HAP-1 (cell line): ENCODE measurements at places on chromosomes 3 and 15.

DNA sequence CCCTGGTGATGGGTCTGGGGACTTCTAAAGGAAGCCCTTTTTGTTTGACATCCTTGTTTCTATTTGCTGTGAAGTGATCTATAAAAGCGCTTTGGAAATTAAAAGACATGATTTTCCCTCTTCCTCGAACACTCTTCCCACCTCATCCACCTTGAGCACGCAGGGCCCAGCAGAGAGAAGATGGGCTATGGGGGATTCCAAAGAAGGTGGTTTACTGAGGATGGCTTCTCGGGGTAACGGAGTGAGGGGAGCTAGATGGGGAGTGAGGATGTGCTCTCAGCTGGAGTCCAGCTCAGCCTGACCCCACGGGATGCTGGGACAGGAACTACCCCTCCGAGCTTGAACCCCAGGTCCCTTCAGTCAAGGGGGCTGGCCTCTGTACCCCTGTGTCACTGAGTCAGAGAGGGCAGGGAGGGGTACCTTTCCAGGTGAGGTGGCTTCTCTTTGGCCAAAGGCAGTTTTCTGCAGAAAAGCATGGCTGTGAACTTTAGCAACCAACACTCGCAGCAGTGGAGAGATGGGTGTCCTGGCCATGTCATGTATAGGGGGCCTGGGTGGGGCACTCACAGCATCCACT lies 180.7 kb upstream of the SMAD3 start:
- no peak for DNase-seq

DNA sequence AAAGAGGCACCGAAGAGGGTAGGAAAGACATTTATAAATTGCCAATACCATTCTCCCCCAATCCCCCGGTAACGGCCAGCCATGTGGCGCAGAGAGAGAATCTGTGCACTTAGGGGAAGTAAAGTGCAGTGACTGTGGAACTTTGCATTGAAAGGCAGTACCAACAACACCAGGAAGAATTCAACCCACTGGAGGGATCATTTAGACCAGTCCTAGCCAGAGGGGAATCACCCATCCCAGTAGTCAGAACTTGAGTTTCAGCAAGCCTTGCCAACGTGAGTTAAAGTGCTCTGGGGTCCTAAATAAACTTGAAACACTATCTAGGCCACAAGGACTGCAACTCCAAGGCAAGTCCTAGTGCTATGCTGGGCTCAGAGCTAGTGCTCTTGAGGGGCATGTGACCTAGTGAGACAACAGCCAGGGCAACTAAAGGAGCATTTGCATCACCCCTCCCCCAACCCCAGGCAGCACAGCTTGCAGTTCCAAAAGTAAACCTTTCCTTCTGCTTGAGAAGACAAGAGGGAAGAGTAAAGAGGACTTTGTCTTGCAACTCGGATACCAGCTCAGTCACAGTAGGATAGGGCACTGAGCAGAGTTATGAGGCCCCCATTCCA lies 15.0 kb downstream of the CEP70 start:
- no peak for DNase-seq

GRCh38 chr3:72625602-72626337 lies 222.5 kb downstream of the SHQ1 start:
- DNase-seq, result no peak

- DNase-seq, result no peak
Observed at GRCh38 chr3:106345353-106346027, 476.7 kb upstream of the CBLB start.

GRCh38 chr3:65576966-65577365 lies 461.8 kb downstream of the MAGI1 start:
- no peak for DNase-seq

DNA sequence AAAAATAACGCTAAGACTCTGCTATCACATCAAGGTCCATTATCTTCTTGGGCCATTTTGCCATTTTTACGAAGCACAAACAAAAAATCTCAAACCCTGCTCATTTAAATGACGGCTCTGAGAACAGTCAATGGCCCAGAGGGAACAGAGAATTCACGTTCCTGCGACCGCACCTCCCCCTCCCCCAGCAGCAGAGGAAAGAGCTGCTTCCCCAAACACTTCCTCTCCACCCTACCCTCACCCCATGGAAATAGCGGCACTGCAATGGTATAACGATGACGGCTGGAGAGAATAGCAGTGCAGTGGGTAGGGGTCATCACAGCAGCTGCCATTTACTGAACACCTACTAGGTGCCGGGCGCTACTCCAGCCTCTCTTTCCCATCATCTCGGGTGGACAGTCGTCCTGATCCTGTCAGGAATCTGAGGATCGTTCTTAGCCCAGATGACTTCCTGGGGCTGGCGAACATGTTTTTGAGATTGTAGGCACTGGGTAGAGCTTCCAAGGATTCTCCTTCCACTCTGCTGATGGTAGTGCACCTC lies 113.3 kb downstream of the IQSEC1 start:
- peak; percentile 78 for DNase-seq

GRCh38 chr3:72465853-72466252 lies 382.4 kb downstream of the SHQ1 start:
- DNase-seq, result no peak

GRCh38 chr3:140092848-140093536 lies 158.0 kb downstream of the CLSTN2 start:
- peak; percentile 12 for DNase-seq

- no peak for DNase-seq
Observed at GRCh38 chr15:82292271-82292670, 29.7 kb downstream of the SAXO2 start.

DNA sequence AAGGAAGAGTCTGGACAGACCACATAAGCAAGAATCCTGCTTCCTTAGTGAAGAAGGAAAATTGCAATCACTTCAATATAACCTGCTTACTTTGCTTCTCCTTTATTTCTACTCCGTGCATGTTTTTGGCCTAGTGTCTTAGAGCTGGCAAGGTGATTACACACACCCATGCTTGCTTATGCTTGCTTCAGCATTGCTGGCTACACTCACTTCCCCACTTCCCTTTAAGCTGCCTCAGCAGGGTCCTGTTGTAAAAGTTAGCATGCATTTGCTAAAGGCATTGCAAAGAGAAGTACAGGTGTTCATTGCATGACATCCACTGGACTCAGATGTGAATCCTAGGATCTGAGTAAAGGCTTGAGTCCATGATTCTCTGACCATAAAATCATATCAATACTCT lies 47.5 kb upstream of the STT3B start:
- DNase-seq, result no peak

DNA sequence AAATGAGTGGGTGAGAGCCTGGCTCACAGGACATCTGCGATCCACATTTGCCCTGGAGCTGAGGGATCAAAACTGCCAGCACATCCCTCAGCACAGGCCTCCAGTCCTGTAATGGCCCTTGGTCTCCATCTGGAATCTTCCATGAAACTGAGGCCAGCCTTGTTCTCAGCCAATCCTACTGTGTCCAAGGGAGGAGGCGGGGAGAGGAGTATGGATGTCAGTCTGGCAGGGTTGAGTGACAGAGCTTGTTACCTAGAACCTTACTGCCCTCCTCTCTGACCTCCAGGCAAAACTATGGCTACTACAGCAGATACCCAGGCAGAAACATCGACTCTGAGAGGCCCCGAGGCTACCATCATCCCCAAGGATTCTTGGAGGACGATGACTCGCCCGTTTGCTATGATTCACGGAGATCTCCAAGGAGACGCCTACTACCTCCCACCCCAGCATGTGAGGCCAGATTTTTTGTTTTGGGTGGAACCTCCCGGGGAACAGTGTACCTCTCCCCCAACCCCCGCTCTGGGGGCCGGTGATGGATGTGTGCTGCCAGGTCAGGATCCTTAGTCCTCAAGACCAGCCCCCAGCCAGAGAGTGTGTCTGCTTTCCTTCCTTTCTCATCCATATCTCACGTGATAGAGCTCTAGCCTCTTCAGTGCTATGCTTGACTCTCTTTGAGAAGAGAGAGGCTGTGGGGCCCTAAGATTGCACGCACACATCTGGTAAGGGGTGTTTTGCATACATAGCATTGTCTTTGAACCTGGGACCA lies 41.3 kb downstream of the CHDH start:
- DNase-seq, result no peak

DNA sequence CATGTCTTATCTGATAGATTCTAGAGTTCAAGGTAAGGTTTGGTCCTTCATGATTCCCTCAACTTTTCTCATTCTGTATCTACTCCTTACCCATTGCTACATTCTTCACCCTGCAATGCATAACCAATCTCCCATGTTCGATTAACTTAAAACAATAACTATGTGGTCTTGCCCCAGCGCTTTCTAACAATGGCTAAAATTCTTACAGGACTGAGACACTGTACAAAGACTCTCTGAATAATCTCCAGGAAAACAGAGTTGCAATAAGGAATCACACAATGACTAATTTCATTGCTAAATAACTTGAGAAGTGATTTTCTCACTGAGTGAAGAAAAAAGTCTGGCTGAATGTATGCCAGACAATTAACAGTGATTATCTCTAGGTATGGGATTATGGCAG lies 69.6 kb upstream of the FAM174B start:
- DNase-seq, result peak; percentile 72

GRCh38 chr3:197600796-197601565 lies 45.2 kb upstream of the BDH1 start:
- no peak for DNase-seq

DNA sequence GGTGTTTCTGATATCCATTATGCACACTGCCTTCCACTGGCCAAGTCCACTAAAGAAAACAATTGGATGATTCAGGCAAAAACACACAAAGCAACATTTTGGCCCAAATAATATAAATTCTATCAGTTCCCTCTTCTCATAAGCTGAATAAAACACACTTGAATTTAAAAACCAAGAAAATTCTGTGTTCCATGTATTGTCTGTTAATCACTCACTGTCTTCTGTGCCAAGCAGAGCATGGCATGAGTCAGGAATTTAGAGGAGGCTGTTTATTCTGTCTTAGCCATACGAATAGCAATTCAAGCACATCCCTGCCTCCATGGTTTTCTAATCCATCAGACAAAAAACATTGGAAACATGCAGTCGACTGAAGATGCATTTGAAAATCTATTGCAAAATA lies 215.6 kb upstream of the UMPS start:
- no peak for DNase-seq

GRCh38 chr15:58213587-58214338 lies 75.6 kb downstream of the AQP9 start:
- DNase-seq, result no peak

GRCh38 chr3:71026634-71027578 lies 556.6 kb downstream of the FOXP1 start:
- DNase-seq, result no peak

GRCh38 chr3:131033480-131034080 lies 6.9 kb downstream of the NEK11 start:
- peak; percentile 40 for DNase-seq

- DNase-seq, result no peak
Observed at GRCh38 chr3:72848703-72849081, 447 bp upstream of the SHQ1 start.

GRCh38 chr15:33584797-33585196 lies 274.0 kb downstream of the RYR3 start:
- no peak for DNase-seq

DNA sequence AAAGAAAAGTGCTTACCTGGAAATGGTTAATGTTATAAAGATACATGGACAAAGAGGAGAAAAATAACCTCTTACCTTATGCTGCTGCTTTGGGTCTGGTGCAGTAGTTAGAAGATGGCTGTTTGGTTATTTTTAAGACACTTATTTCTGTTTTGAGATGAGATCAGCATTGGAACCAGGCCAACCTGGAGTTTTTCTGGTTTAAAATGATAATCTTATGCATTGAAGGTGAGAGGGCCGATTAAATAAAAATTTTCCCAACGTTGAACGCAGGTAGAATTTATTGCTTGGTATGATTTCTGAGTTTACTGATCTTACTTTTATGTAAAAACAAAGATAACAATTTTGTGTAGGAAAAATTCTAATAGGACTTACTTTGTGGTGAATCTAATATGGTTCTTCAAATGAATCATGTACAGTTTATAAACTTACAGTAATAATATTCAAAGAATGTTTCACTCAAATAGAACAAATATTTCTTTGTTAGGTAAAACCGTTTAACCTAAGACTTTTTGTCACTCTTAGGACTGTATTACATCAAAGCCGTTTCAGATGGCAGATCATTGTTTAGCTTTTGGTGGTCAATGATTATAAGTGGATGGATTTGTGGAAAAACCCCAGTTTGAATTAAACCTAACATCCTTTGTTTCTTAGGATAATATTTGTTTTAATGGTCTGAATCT lies 14.9 kb downstream of the UBE2E2 start:
- no peak for DNase-seq

DNA sequence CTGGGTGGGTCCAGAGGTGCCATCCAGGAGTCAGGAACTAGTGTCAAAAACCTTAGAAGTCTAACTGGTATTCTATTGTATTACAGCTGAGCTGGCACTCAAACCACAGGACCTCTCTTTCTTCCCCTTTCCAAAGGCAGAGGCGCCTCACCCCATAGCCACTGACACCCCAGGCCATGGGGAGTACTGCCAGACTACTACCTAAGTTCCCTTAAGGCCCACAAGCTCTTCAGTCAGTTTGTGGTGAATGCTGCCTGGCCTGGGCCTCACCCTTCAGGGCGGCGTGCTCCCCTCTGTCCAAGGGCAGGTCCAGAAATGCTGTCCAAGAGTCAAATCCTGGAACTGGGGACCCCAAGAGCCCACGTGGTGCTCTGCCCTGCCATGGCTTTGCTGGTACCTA lies 43.0 kb upstream of the FGF7 start:
- no peak for DNase-seq

- peak; percentile 74 for DNase-seq
Observed at GRCh38 chr3:46909535-46910161, 32.1 kb downstream of the PTH1R start.

GRCh38 chr3:71083726-71084131 lies 499.8 kb downstream of the FOXP1 start:
- no peak for DNase-seq

- no peak for DNase-seq
Observed at GRCh38 chr3:71185733-71186455, 397.6 kb downstream of the FOXP1 start.

DNA sequence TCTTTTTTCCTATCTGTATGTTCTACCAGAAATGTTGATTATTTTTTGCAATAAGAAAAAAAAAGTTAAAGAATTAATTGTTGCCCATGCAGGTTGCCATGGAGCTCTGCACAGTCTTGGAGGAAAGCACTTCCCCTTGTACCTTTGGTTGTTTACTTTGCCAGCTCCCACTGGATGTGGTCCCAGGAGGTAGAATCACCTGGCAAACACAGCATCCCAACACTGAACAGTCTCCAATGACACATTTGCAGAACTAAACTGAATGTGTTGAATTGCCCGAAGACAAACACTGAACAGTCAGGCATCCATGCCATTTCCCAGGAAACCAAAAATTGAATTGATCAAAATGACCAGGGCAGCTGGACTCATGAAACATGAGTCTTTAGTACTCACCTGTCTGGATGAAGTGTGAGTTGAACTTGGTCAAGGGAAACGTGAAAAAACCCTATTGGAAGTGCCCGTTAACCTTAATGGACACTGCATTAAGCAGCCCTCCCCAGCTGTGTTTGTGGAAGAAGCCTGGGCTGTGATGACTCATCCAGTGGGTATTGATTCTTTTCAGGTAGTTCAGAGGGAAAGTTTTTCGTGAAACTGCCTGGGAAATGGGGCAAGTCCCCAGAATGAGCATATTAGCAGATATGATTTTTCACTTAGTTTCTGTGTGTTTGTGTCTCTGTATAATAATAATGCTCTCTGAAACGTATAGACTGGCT lies 284.7 kb upstream of the STT3B start:
- no peak for DNase-seq
